ENCODE measurements at places on chromosomes 4 and X.

- no peak for DNase-seq
Measured at GRCh38 chr4:23932901-23933308, 43.1 kb upstream of the PPARGC1A start.

DNA sequence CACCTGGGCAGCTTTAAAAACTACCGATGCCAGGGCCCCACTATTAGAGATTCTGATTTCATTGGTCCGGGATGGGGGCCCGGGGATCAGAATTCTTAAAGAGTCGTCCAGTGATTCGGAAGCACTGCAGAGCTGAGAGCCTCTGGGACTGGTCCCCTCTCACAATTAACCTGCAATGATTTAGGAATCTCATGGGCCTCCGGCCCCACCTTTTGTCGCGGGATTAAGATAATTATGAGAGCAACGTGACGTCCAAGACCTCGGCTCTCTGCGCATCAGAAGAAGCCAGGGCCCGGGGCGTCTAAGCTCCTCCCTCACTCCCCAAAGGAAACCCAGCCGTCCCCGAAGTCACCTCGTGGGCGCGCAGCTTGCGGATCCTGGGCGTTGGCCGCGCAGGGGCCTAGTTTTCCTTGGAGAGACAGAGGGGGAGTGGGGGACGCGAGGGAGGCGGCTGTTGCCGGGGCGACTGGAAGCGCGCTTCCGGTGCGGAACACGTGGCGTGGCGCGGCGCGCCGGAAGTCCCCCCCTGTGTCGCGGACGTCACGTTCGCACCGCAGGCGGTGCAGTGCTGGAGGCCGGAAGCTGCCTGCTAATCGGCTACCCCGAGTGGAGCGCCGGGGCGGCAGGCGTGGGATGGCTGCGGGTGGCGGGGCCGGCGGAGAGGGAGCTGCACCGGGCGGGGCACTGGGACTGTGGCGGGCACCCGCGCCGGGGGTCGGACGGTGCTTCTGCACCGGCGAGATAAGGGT, at the start of gene GEMIN8:
Gene GEMIN8, minus strand, starts transcription at position 468 of the 749 bp plus-strand sequence. CDS start 8,414 bp downstream, outside the sequence.
- DNase-seq = no peak

- DNase-seq = no peak
Measured at GRCh38 chr4:113145519-113146291, 96.3 kb downstream of the ANK2 start.

GRCh38 chrX:101370888-101371504, 15.0 kb downstream of the BTK start:
- no peak for DNase-seq

- DNase-seq = no peak
Measured at GRCh38 chr4:110503270-110504083, 27.5 kb downstream of the ENPEP start.

DNA sequence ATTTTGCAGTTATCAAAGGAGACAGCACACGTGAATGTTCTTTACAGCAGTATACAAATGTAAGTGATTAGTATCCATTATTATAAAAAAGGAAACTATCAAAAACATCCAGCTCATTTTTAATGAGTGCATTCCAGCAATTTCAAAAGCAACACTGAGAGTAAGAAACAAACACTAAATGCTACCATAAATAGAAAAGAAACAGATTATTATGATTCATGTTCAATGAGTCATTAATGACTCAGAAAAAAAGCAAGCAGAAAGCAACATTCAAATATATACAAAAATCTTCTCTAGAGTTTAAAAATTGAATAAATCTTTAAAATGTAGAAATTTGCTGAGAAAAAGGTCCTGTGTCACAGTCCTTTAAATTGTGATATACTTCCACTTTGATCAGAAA, 346.5 kb upstream of the FMR1 start:
- DNase-seq = no peak

GRCh38 chr4:185033950-185034349, 15.7 kb downstream of the HELT start:
- no peak for DNase-seq

Data from cortex of kidney (tissue), 1 donor.